ENCODE measurements at places on chromosomes 7 and 10.
A peak's percentile ranks its signal among the peaks of the same experiment; 100 is the strongest.

GRCh38 chr10:64115471-64115870 lies 594.3 kb downstream of the REEP3 start:
- no peak for DNase-seq

GRCh38 chr10:21681156-21681555 lies 147.1 kb downstream of the MLLT10 start:
- no peak for DNase-seq

- no peak for DNase-seq
Measured at GRCh38 chr7:128164955-128165670, 76.0 kb upstream of the LEP start.

DNA sequence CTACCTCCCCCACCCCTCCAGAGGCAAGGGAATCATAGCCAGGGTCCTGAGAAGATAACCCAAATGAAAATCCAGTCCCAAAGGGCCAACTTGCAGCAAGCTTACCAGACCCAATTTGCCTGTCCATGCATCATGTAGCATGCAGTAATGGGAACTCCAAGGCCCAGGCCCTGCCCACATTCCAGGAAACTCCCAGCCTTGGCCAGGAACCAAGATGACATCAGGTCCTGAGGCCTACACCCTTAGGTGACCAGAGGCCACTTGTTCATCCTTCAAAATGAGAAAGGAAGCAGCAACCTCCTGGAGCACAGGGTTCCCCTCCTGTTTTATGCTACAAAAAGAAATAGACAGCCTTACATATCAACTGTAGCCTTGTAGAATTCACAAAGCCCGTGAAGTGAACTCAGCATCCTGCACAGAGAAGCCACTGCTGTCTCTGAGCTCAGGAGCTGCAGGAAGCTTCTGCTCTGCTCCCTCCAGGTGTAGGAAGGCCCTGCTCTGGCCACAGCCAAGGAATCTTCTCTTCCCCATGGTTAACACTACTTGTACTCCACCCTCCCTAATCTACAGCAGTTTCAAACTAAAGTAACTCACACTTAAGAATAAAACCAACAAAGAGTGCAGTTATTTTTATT lies 30.3 kb upstream of the GRB10 start:
- DNase-seq = peak; percentile 53
